ENCODE measurements at places on chromosomes 16 and 17.

DNA sequence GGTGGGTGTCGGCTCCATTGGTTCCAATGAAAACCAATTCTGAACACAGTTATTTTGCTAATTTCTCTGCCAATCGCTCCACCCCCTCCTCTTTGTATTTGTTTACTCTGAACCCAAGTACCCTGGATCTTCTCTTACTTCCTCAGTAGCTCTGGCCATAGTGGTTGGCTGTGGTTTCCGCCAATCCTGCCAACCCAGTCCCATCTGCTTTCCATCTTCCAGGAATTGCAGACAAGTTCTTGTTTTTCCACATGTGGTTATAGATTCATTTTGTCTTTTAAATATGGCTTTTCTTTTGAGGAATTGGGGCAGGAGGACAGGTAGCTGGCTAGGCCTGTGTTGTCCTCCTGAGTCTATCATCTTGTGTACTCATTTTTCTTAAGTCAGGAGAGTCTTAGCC lies 92.0 kb downstream of the CYLD start:
- DNase-seq = no peak

- no peak for DNase-seq
Measured at GRCh38 chr16:76297941-76298340, 20.7 kb downstream of the CNTNAP4 start.

DNA sequence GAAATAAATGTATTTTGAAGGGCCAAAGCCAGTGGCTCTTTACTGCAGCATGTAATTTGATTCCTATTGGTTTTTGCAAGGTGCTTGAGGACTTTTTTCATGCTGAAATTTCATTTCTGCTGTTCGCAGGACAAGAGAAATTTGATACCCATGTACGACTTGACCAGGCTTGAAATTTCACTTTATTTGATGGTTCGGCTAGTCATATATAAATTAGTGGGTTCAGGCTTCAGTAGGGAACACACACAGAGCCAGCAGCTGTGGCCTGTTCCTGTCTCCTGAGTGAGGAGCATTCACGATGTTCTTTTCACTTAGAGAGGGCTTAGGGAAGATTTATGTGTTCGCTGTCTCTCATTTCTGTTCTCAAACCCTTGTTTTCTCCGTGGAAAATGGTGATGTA lies 258.4 kb upstream of the CACNG5 start:
- DNase-seq = peak; percentile 53

DNA sequence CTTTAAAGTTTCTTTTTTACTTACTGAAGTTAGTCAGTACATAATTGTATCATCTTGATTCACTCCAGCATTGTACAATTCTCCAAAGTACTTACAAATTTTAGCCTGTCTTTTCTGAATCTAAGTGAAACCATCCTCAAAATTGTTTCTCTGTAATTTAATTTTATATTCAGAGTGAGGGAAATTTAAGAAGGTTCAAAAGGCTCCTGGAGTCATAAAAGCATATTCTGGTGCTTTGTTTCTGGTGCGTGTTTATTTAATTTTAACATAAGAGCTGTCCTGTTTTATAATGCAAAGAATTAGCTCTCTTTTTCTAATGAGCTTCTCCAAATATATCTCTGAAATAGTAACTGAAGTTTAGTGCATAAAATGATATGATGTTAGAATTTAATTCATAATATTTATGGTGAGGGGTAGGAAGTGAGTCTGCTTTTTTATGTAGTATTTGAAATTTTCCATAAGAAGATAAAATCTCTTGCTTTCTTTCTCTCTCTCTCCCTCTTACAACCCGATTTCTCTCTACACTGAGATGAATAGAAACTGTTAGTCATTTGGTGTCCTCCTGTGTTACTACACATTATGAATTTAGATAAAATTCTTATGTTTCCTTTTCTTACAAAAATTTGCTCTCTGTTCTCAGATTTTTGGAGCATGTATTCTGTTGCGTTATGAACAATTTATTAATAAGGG lies 339.8 kb downstream of the BCAS3 start:
- DNase-seq = no peak

GRCh38 chr17:74671031-74671771 lies 41.5 kb downstream of the CD300LF start:
- DNase-seq = no peak

DNA sequence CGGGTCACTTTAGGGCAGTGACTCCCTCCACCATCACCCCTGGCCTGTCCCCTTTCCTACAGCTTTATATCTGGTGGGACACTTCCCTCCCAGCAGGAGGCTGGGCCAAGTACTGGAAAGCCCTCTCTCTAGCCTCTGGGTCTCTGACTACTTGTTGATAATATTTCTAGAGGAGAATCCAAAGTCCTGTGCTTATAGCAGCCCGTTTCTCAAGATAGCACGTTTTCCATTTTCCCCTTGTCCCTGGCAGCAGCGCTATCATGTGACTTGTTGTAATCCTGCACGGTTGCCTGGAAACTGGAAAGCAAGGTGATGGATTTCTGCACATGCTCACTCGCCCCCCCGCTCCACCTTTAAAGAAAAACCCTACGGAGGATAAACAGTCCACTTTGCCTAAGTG lies 3.3 kb upstream of the AXIN2 start:
- peak; percentile 69 for DNase-seq

GRCh38 chr17:75832164-75832651 lies 12.0 kb downstream of the UNC13D start:
- no peak for DNase-seq

DNA sequence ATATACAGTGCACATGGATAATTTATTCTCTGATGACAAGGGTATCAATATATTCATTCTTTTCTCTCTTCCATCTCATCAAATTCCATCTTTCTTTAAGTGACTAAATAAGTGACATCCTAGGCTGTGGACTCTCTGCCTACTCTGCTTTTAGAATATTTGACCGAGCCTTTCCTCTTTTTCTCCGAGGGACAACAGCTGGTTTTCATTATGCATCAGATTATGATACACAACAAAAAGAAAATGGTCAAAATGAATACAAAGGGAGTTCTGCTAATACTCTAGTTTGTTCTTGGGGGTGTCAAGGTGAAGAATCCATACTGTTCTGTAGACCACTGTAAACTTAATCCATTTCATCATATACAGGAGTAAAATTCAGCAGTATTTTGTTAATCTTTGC lies 942.6 kb downstream of the KCNJ2 start:
- DNase-seq = no peak

Data from NCI-H1105 (cell line).